ENCODE measurements at places on chromosomes 4 and X. TPM values are rescaled to one million over a fixed set of nuclear protein-coding genes. Genes with fewer than 3 reads are reported as not detected.

DNA sequence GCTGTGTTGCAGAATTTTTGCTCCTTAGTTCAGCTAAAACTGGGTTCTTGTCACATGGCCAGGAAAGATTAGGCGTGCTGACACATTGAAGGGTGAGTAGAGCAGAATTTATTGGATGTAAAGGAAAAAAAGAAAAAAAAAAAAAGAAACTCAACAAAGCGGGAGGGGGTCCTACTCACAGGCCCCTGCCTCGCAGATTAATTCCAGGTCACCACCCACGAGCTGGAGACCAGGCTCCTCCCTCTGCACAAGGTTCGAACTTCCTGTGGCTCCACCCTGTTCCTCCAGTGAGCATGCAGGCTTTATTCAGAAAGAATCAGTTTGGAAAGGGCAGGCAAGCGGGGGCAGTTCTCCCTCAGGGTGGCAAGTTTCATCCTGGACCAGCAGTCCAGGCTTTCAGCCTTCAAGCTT lies 17.1 kb downstream of the MGST2 start:
- no peak for DNase-seq

- DNase-seq = no peak
These were observed 104.6 kb downstream of the REELD1 start for GRCh38 chr4:146318894-146319293.

Gene PNMA5
- total RNA-seq = not detected

Gene KLB
- 0.09 TPM for total RNA-seq

GRCh38 chr4:109436504-109436903 lies 2.9 kb downstream of the SEC24B start:
- DNase-seq = no peak

- DNase-seq = no peak
These were observed 25.8 kb upstream of the HCCS start for GRCh38 chrX:11085305-11085704.

GRCh38 chr4:105453550-105454205 lies 20.2 kb downstream of the PPA2 start:
- DNase-seq = no peak

Gene TMSB15A
- total RNA-seq = 1.9 TPM

- DNase-seq = no peak
These were observed 38.8 kb downstream of the ZXDA start for GRCh38 chrX:57871463-57871862.

GRCh38 chr4:165458471-165458870 lies 79.7 kb downstream of the CPE start:
- no peak for DNase-seq

- DNase-seq = peak; percentile 81
These were observed 1.8 kb downstream of the MAML3 start for GRCh38 chr4:140152013-140152703.

GRCh38 chrX:132651421-132652086 lies 162.7 kb upstream of the MBNL3 start:
- DNase-seq = peak; percentile 2

Gene PPP1R2C
- not detected for total RNA-seq

Gene F8A3
- 15.7 TPM for total RNA-seq

DNA sequence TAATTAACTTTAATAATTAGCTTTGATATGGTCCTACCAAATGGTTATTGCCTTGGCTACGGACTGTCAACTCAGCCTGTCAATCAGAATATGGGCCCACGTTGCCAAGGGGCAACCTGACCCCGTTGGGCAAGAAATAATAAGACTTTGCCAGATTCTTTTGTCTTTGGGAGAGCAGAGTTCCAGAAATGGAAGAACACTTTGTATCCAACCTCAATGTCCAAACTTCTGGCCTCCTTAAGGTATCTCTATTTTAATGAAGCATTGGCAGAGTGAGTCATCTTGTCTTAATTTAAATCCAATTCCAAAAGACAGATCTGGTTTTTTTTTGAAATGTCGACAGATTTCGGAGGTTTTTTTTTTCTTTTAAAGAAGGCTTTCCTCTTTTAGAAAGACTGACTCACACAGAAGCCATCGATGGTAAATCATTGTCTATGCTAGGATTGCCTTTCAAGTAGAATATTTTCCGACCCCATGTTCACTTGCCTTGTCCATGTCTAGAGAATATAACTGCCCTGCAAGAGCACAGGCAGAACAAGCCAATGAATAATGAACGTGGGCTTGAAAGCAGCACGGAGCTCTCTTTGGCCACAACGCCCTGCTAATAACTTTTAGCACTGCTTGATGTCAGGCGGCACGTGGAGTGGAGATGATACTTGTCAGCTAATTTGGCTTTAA lies 190.3 kb upstream of the GATB start:
- no peak for DNase-seq
